A172 (cell line): ENCODE measurements at places on chromosomes 4 and X.

DNA sequence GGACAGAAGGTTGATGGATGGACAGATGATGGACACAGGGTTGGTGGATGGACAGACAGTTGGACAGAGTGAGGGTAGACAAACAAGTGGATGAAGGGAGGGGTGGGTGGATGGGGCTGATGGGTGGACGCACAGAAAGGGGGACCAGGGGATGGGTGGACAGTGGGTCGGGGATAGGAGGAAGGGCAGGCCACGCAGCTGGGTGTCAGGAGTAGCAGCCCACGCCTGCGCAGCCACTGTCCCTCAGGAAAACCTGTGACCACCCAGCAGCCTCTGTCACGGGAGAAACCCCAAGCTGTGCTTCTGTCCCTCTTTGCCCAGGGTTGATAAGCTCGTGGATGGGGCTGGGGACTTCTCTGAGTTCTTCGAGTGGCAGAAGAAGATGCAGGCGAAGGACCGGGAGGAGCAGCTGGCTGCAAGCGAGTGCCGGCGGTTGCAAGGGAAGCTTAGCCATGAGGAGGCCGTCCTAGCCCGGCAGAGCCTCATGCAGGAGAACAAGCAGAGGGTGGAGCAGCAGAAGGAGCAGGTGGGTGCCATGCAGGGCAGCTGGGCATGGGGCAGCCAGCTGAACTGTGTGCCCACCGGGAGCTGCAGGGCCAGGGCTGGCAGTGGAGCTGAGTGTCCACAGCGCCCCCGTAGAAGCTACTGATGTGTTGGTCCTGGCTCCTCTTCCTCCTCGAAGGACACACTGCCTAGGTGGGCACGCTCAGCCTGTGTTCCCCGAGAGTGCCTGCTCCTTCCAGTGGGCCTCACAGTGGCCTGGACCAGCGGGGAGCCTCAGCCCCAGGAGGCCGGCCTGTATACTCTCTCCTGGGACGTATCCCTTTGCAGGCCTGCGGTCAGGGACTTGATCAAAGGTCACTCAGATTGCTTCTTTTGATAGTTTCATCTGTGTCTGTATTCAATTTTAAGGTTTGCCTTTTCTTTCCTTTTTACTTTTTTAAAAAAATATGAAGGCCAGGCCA, 16.8 kb upstream of the RNF4 start:
- no peak for DNase-seq

- DNase-seq = no peak
Measured at GRCh38 chr4:6404611-6405396, 67.6 kb downstream of the PPP2R2C start.

GRCh38 chrX:43898406-43899035, 16.3 kb upstream of the MAOB start:
- no peak for DNase-seq

DNA sequence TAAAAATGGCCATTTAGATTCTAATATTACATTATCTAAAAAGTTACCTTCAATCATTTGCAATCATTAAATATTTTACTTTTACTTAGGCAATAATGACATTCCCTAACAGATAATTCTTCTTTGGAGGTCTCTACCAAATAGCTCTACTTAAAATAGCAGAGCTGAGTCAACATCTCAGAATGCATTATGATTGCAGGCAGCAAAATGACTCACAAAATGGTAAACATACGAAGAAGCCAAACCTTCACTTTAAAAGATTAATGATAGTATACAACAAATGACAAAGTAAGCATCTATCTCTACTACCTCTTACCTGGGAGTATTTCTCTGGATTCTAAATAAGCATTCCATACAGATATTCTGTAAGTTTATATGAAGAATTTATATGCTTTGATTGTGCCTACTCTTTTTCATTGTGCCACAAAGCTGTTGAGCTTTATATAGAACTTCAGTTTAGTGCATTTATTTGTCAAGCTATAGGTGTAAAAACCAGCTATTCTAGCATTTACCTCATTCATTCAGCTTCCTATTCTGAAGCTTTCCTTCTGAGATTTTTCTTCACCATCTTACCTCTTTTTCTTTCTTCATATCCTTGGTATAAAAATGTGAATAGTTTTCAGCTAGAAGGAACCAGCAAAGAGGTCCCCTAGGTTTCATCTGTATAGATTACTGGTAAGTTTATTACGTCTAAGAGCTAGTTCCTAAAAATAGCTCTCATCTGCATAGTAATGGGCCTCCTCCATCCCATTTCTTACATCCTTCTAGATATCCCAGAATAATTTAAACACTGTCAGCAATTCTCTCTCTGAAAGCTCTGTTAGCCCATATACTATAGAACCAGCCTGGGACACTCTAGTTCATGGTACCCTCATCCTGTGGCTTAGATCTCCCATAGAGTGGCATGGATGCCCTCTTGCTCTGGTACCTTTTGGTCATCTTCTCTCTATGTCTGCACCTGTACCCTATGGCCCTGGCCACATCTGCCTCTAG, 17.2 kb upstream of the SPCS3 start:
- DNase-seq = peak; percentile 81

DNA sequence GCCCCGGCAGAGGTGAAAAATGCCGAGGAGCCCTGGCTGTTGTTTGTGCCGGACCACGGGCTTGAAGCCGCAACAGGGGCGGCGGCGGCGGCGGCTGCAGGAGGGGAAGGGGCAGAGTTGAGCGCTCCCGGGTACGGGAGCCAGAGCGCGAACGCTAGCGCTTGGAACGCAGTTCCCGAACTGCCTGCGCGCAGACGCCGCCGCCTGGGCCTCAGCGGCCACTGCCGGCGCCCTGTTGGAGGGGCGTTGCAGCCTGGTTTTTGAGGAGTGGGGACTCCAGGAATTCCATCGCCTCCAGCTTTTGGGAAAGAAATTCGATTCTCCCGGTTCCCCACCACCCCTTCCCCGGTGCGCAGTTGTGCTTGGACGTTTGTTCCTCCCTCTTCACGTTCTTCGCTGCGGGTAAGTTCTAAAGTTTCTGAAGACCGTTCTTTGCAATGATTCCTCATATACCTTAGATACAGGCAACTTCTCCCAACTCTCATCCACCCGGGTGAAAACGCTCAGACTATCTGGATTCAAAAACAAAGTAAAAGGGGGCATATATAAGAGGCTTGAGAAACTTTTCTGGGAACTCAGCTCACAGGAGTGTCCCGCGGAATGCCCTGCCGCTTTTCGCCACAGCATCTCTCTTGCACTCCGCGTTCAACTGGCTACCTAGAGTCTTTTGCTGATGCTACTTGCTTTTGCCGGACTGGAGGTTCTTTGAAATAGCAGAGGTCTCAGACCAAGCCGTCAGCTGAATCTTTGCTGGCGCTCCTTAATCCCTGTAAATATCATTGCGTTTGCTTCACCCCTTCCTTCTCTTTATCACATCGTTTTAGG, 1.0 kb downstream of the FAT4 start:
- DNase-seq = peak; percentile 35

DNA sequence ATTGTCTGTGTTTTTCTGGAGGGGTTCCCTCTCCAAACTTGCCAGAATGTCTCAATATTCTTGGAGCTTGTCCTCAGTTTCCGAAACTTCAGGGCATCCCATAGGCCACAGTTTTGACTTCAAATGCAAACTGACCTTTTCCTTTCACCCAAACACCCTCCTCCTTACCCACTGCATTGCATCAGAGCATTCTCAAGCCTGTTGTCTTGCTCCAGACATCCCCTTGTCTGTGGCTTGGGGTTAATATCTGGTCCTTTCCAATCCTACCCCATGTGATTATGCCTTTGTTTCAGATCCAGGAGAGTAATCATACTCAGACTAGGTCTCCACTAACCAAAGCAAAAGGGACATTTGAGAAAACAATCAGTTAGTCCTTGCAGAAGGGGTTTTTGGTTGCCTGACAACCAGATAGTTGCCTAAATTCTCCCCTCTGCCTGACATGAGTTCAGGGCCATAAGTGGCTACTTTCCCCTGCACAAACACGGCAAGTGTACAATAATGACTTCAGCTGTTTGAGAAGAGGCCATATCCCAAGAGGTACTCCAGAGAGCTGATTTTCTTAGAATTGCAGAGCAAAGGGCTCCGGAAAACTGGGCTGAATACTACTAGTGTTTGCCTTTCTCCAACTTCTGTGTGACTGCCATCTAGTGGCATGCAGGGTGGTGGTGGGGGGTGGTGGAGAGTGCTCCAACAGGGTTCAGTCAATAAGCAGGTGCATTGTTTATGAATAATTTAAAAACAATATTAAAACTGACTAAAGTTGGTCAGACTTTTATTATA, 130.2 kb downstream of the CHRDL1 start:
- peak; percentile 0 for DNase-seq

DNA sequence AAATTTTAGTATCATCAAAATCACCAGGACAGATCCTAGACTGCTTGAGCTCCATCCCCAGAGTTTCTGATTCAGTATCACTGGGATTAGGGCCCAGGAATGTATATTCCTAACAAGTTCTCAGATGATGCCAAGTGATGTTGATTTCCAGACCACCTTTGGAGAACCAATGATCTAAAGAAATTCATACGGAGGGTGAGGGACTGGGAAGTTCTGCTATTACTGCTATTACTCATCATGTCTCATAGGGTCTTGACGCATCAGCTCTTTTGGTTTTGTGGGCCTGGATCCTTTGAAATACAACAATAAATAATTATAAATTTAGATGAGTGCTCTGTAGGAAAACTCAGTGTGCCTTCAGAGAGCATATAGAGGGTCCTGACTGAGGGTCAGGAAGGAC, 59.8 kb upstream of the LGI2 start:
- DNase-seq = no peak

DNA sequence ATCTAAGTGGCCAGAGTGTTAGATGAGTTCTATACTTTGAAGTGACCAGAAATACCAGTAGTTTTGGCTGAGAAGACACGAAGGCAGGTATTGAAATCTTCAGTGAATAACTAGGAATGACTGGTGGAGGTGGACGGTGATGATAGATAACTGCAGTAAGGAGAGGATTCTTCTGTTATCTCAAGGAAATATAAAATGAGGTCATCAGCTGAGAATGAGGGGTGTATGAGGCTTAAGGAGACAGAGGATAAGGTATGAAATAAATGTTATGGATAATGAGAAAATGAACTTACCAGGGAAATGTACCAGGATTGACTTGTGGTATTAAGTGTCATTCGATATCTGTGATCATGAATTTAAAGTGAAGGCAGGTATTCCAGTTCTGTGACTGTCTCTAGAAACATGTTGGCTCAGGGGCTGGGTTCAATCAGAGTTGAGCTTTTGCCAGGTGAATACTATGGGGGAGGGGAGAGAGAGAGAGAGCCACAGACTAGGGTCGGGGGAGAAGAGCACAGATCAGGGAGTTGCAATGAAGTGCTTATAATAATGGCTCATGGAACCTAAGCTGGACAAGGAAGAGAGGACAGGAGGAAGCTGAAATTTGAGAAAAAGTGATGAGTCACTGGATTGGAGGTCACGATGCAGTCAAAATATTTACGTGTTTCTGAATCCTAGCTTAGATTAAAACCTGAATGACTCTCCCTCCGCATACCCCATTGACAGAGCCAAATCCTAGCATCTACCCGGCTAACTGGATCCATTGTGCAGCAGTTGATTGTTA, 37.5 kb upstream of the BRS3 start:
- no peak for DNase-seq

DNA sequence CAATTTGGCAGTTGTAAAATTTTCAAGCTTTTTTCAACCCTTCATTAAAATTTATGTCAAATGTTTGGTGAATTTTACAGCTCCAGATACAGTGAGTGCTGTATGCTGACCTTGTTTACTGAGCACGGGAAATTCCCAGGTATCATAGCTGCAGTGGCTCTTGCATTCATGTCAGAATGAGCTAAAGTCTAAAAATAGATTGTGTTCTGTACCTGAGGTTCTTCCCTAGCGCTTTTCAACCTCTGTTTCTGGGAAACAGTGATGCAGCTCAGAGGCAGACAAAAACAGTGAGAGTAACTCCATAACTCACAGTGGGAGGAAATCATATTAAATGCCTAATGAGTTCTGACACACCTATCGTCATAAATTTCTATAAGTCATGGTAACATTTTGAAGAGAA, 393.8 kb upstream of the GNPDA2 start:
- no peak for DNase-seq

DNA sequence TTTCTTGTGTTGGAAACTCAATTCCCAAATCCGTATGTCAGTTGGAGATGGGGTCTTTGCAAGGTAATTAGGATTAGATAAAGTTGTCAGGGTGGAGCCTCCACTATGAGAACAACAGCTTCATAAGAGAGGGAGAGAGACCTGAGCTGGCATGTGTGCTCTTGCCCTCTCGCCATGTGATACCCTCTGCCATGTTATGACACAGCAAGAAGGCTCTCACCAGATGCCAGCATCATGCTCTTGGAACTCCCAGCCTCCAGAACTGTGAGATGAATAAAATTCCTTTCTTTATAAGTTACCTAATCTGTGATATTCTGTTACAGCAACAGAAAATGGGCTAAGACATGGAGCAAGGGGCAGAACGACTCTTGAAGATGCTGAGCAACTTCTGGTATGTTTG, 201.9 kb upstream of the BOD1L1 start:
- DNase-seq = no peak

- DNase-seq = no peak
Measured at GRCh38 chr4:183599690-183600089, 59.3 kb downstream of the RWDD4 start.

DNA sequence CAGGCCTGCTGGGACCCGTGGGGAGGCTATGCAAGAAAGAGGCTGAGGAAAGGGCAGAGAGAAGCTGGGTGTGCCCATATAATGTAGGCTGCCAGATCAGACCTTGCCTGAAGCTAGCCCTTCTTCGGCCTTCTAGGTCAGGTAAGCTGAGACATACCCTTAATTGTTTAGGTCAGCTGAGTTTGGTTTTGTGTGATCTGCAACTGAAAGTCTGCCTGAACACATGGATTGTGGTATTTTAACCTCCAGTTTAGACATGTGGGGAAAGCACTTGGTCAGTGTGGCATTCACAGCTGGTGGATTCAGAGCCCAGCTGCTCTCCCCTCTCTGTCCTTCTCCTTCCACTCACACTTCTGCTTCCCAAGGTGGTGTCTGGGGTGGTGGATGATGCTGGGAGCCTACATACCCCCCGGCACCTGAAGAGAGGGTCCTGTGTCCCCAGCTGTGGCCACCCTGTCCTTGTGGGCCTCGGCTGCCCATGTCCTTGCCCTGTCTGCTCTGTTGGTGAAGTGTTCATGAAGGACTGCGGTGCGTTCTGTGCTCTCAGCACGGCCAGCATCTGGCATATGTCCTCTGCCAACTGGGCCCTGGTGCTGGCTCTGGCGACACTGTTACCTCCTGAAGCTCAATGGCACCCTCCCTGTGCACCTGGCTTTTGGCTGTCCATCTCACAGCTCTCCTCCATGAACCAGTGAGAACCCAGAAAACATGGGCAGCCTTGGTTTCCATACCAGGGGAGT, 82.1 kb downstream of the NAT8L start:
- DNase-seq = no peak

GRCh38 chrX:25175743-25176142, 160.0 kb upstream of the ARX start:
- no peak for DNase-seq

- no peak for DNase-seq
Measured at GRCh38 chrX:21382715-21383114, 8.5 kb downstream of the CNKSR2 start.
